RCC 7860 (cell line): ENCODE measurements at places on chromosomes 12 and 14.

DNA sequence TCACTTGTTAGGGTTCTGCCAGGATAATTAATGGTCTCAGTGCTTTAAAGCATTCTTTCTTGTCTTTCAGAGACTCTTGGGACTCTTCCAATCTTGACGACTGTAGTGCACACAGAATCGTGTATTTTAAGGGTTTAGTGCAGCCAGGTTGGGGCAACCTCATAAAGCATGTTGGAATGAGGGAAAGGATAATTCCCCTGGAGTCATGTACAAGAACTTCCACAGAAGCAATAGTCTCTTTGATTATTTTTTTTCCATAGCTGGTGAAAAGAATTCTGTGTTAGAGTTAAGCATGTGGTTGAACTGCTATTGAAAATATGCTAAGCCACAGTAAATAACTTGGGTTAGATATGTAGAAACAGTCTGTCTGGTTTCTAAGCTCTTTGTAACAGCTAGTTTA, 246.8 kb upstream of the DAAM1 start:
- no peak for DNase-seq

- no peak for DNase-seq
These were observed 127.4 kb upstream of the ARHGAP5 start for GRCh38 chr14:31949709-31950108.

DNA sequence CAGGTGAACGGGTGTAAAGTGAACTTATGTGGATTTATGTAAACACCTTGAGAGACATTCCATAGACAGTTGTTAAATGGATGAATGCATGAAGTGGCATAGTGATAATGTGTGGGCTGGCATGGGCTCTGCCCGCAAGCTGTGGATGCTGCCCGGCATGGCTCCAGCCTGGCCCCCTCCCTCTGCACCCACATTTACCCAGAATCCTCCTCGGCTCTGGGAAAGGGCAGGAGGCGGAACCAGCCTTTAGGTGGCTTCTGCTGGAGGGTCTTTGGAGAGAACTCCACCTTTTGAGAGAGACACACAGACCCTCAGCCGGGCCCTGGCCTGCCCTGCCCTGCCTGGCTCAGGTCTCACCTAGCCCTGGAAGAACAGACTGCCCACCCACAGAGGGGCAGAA, 18.7 kb downstream of the RASAL1 start:
- no peak for DNase-seq

- DNase-seq, result no peak
These were observed 7.2 kb downstream of the RBMS2 start for GRCh38 chr12:56528846-56529245.

- DNase-seq, result no peak
These were observed 120.9 kb downstream of the SLC38A6 start for GRCh38 chr14:61101803-61102548.

- DNase-seq, result no peak
These were observed 173.8 kb downstream of the C12orf75 start for GRCh38 chr12:105504286-105504685.

DNA sequence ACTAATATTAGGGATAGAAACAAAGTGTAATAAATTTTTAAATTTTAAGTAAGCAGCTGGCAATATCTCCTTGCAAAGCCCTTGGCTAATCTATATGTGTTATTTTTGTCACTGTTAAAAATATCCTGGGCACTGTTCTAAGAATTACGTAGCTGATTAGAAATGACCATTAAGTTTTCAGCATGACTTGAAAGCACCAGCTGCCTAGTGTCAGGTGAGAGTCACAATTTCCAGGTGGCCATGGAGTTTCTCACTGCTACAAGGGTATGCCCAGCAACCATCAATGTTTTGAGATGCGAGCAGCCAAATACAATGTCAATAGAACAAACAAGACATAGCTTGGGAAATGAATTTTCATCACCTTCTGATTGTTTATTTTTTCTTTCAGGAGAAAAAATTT, 23.3 kb upstream of the GYS2 start:
- no peak for DNase-seq

DNA sequence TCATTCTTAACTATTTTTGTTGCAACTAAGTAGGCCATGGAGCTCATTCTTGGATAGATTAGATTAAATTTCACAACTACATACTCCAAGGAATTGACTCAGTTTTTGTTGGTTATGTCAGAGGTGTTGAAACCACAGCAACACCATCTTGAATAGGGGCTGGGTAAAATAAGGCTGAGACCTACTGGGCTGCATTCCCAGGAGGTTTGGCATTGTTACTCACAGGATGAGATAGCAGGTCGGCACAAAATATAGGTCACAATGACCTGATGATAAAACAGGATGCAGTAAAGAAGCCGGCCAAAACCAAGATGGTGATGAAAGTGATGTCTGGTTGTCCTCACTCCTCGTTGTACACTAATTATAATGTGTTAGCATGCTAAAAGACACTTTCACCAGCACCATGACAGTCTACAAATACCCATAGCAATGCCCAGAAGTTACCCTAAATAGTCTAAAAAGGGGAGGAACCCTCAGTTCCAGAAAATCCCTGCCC, 20.9 kb downstream of the DMAC2L start:
- peak; percentile 22 for DNase-seq

GRCh38 chr12:71449373-71450070, 9.9 kb downstream of the LGR5 start:
- DNase-seq, result no peak

- DNase-seq, result no peak
These were observed 24.7 kb downstream of the CLMN start for GRCh38 chr14:95294834-95295599.

GRCh38 chr12:28027947-28028724, 55.6 kb upstream of the PTHLH start:
- DNase-seq, result peak; percentile 26
